ENCODE measurements at places on chromosomes 12 and 14.

DNA sequence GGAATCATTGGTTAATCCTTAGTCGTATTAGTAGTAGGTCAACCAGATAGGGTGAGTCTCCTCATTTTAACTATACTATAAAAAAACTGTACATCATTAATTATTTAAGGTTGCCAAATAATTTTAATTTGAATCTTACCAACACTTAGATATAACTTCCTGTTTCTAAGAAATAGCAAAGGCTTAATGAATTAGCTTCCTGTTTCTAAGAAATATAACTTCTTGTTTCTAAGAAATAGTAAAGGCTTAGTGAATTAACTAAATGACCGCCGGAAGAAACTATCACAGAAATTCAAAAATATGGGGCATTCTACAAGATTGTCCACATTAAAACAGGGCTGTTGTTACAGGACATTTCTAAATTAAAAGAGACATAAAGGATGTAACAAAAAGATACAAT, 392.9 kb upstream of the FOXG1 start:
- DNase-seq: peak; percentile 75

GRCh38 chr14:39267608-39268005, 33.9 kb downstream of the MIA2 start:
- peak; percentile 63 for DNase-seq

DNA sequence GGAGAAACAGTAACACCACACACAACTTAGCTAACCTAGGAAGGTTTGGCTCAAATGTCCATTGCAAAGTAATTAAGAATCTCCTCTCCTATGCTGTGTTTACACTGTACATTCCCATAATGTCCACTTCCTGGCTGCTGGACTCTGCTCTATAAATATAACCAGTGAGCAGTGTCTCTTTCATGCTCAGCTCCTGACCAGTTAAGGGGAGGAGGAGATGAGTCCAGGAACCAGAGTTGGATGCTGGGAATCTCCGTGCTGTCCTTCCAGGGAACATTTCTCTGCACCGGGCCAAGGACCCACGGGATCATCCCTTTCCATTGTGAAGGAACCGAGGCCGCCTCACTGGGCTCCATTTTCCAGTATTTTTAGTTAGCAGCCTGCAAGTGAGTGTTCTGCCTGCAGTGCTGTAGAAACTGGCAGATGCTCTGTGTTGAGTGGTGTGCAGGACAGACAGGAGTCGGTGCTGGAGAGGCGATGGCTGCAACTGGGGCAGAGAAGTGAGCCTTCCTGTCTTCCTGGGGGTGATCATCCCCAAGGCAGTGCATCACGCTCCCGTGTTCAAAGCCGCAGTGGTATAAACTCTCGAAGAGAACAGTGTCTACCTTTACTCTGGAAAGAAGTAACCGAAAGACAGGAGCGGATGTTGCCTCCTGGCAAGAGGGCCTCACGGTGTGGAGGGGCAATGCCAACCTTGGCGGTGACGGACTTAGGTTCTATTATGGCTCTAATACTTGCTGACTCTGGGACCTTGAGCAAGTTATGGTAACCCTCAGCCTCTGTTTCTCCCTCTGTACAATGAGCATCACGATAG, 195.5 kb downstream of the CACNA1C start:
- no peak for DNase-seq

- DNase-seq: no peak
Observed at GRCh38 chr12:82124711-82125380, 233.3 kb downstream of the CCDC59 start.

GRCh38 chr12:116708826-116709756, 28.8 kb downstream of the SPRING1 start:
- DNase-seq: peak; percentile 62

DNA sequence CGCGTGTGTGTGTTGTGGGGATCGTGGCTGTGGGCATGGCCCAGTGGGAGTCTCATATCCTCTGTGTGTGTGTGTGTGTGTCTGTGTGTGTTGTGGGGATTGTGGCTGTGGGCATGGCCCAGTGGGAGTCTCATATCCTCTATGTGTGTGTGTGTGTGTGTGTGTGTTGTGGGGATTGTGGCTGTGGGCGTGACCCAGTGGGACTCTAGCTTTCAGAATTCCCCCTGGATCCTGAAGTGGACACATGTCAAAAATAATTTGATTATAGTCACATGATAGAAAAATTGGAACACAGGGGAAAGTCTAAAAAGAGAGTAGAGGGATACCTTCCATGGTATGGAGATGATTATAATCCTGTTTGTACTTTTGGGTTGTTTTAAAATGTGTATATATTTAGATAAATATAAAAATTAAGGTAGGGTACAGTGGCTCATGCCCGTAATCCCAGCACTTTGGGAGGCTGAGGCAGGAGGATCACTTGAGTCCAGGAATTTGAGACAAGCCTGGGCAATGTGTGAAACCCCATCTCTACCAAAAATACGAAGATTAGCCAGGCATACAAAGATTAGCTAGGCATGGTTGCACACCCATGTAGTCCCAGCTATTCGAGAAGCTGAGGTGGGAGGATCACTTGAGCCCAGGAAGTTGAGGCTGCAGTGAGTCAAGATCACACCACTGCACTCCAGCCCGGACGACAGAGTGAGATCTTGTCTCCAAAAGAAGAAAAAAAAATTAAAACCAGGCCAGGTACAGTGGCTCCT, 11.0 kb downstream of the PAPLN start:
- DNase-seq: peak; percentile 15

GRCh38 chr12:105406497-105406896, 76.0 kb downstream of the C12orf75 start:
- DNase-seq: no peak

- peak; percentile 93 for DNase-seq
Observed at GRCh38 chr12:94616203-94616729, 34.1 kb downstream of the TMCC3 start.

DNA sequence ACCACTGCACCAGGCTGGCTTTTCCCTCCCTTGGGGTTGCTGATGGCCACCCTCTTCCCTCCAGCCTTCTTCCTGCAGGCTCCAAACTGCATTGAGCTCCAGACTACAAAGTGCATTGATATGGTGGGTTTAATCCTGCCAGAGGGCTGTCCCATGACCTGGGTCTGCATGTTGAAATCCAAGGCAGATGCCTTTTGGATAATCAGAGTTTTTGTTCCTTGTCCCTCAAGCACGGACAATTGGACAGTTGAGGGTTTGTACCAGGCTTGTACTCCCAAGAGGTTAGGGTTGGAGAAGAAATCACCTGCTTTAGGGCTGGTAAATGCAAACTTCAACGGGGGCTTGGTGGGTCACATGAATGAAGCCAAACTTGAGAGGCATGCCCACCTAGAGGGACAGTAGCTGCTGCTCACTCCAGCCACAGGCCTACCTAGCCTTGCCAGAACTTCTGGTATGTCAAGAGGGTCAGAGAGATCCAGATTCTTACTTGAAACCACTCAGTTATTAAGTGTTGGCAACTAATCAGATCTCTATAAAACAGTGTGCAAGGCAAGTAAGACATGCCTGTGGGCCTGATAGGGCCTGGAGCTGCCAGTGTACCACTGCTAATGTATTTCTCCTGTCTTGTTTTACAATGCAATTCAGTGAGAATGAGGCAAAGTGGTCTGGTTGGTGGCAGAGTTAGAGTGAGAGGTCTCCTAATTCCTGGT, 21.7 kb upstream of the KRT83 start:
- DNase-seq: no peak

- DNase-seq: no peak
Observed at GRCh38 chr12:14982991-14983390, 10.1 kb downstream of the PDE6H start.

- DNase-seq: no peak
Observed at GRCh38 chr12:102299731-102300130, 102.1 kb upstream of the PMCH start.

- no peak for DNase-seq
Observed at GRCh38 chr14:24849471-24849870, 200.5 kb downstream of the STXBP6 start.

All from OCI-M1 (cell line).